ENCODE measurements at places on chromosomes 5 and 9. TPM values are rescaled to one million over a fixed set of nuclear protein-coding genes. Genes with fewer than 3 reads are reported as not detected.

The EGR1 gene
- 2.0 TPM for total RNA-seq

The ZNF462 gene
- 27.4 TPM for total RNA-seq

The PCDHA6 gene
- total RNA-seq, result not detected

The STC2 gene
- total RNA-seq, result 114 TPM

The FAM151B gene
- total RNA-seq, result 9.2 TPM

The FCHSD1 gene
- 2.0 TPM for total RNA-seq

The LIX1 gene
- total RNA-seq, result 0.04 TPM

The CXXC5 gene
- 76.8 TPM for total RNA-seq

The ZNF883 gene
- total RNA-seq, result not detected
